Activated T-helper 2 cell treated with anti-CD3 and anti-CD28 coated beads, Interferon-gamma antibody, Interleukin-2, Interleukin-4, amounts not matched to agents 10 μg/mL and 5 μg/mL and 100 μg/mL, durations not matched to agents 14 hours and 24 hours and 36 hours (primary cell): ENCODE measurements at places on chromosomes 2 and 18. TPM values are rescaled to one million over a fixed set of nuclear protein-coding genes. Genes with fewer than 3 reads are reported as not detected.

GRCh38 chr2:43102366-43103092, 123.9 kb downstream of the ZFP36L2 start:
- peaks cover 4% of the 10 kb centered on the region for H3K27me3 ChIP-seq
- no peak for DNase-seq
- peaks cover 26% of the 10 kb centered on the region for H3K36me3 ChIP-seq
- H3K27ac ChIP-seq, result no peak overlapping the region

DNA sequence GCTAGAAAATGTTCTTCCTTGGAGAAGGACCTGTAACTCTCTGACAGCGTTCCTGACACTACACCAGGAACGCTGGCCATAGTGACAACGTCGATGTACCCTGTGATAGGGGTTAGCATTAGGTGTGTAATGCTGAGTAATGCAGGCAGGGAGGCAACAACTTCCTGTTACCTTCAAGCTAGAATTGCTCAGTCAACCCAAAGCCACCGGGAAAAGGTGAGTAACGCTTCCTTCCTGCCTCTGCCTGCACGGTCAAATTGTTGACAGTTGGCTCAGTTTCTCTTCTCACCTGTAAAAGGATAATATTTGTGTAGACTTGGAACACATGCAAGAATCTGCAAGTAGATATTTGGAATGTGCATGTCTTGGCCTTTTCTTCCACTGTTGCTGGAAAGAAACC, 12.7 kb downstream of the FAM110C start:
- H3K36me3 ChIP-seq, result peaks cover 31% of the 10 kb centered on the region
- H3K4me1 ChIP-seq, result peaks cover 76% of the 10 kb centered on the region
- peak overlapping the region; percentile 17 for H3K4me3 ChIP-seq
- no peaks in the 10 kb centered on the region for H3K27me3 ChIP-seq
- peak; percentile 48 for DNase-seq
- H3K27ac ChIP-seq, result peak overlapping the region; percentile 74

DNA sequence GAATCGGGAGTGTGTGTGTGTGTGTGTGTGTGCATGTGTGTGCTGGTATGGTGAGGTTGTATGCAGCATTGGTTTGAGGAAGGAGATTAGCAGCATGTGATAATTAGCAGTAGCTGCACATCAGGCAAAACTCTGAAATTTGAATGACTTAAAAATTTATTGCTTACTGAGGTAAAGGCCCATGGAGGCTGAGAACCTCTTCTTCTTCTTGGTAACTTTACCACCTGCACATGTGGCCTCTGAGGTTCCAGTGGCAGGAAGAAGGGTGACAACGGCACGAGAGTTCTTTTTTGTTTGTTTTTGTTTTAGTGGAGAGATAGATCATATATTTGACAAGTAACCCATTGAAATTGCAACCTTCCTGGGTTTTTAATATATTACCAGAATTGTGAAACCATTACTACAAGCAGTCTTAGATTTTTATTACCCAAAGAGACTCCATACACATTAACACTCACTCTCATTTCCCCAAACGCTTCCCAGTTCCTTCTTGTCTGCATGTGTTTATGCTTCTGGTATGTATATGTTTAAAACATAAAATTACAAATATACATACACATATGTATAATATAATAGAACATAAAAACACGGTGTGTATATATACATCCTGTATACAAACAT, 292.1 kb downstream of the PTGR3 start:
- no peaks in the 10 kb centered on the region for H3K36me3 ChIP-seq
- no peak overlapping the region for H3K27ac ChIP-seq
- no peak for DNase-seq

DNA sequence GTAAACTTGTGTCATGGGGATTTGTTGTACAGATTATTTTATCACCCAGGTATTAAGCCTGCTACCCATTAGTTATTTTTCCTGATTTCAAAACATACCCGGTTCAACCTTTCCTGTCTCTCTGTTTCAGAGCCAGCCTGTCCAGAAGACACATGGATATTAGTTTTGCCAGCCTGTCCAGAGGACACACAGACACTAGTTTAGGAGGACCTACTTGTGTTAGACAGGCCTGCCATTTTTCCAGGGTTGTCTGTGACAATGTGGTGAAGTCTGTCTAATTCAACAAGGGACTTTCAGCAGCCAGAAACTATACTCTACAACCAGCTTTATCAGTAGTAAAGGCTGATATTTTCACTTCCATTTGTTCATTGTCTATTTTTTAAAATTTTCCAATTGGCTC, 56.1 kb upstream of the DCC start:
- no peaks in the 10 kb centered on the region for H3K36me3 ChIP-seq
- H3K27ac ChIP-seq, result no peak overlapping the region
- DNase-seq, result no peak
- H3K4me1 ChIP-seq, result no peaks in the 10 kb centered on the region

GRCh38 chr2:96783388-96783787, 22.7 kb downstream of the CNNM4 start:
- DNase-seq, result no peak
- no peak overlapping the region for H3K27ac ChIP-seq
- H3K4me3 ChIP-seq, result no peak overlapping the region

- no peak overlapping the region for H3K27ac ChIP-seq
- no peaks in the 10 kb centered on the region for H3K4me1 ChIP-seq
- no peak for DNase-seq
- peaks cover 65% of the 10 kb centered on the region for H3K36me3 ChIP-seq
- no peak overlapping the region for H3K4me3 ChIP-seq
Observed at GRCh38 chr2:233178994-233179847, 72.3 kb upstream of the ATG16L1 start.

DNA sequence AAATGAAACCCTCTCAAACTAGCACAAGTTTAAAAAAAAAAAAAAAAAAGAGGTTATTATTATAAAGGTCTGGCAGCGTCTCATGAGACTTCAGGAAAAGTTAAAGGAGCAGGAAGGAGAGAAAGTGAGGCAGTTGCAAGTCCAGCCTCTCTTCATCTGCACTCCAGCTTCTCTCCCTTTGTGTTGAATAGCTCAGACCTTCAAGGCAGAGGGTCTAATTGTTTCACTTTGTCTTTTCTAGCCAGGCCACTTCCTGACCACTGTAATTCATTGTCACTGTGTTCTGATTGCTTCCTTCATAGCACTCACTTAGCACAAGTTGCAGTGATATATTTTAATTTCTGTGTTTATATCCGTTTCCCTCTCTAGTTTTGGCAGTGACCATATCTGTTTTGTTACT, 99.9 kb downstream of the SPATS2L start:
- H3K4me1 ChIP-seq, result peaks cover 49% of the 10 kb centered on the region
- no peak for DNase-seq
- no peaks in the 10 kb centered on the region for H3K27me3 ChIP-seq
- peak overlapping the region; percentile 67 for H3K27ac ChIP-seq

DNA sequence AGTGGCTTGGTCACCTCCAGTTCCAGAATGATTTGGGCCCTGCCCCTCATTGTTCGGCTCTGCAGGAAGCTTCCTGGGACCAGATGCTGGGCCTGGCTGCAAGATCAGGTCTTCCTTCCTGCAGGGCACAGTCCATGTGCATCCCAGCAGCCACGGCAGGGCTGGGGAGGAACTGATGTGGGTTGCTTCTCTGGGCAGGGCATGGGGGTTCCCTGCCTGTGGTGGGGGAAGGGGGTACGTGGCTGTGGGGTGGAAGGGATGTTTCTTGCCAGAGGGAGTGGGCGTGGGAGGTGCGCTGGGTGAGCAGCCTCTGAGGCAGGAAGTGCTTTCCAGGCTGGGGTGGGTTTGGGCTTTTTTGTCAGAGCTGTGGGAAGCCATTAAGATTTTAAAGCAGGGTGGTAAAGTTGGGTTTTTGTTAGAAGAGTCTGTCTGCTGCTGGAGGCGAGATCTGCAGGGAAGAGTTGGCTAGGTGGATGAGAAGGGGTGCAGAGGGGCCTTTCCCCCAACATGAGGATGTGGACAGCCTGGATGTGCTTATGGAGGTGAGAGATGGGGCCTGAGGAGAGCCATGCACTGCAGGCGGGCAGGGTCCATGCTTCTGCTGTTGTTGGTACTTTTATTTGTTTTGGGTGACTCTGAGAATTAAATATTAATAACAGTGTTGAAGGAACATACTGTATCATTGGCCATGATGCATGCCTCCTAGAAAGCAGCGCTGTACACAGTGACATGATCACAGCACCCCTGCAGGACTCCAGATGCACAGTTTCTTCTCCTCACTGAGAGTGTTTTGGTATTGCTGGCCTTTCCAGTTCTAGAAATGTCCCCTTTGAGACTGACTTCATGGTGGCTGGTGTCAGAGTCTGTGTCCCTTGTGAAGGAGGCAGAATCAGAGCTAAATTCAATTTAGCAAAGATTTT, 45.3 kb downstream of the DGKD start:
- H3K4me3 ChIP-seq, result peak overlapping the region; percentile 37
- peaks cover 37% of the 10 kb centered on the region for H3K4me1 ChIP-seq
- H3K27me3 ChIP-seq, result no peaks in the 10 kb centered on the region
- peak overlapping the region; percentile 85 for H3K27ac ChIP-seq

DNA sequence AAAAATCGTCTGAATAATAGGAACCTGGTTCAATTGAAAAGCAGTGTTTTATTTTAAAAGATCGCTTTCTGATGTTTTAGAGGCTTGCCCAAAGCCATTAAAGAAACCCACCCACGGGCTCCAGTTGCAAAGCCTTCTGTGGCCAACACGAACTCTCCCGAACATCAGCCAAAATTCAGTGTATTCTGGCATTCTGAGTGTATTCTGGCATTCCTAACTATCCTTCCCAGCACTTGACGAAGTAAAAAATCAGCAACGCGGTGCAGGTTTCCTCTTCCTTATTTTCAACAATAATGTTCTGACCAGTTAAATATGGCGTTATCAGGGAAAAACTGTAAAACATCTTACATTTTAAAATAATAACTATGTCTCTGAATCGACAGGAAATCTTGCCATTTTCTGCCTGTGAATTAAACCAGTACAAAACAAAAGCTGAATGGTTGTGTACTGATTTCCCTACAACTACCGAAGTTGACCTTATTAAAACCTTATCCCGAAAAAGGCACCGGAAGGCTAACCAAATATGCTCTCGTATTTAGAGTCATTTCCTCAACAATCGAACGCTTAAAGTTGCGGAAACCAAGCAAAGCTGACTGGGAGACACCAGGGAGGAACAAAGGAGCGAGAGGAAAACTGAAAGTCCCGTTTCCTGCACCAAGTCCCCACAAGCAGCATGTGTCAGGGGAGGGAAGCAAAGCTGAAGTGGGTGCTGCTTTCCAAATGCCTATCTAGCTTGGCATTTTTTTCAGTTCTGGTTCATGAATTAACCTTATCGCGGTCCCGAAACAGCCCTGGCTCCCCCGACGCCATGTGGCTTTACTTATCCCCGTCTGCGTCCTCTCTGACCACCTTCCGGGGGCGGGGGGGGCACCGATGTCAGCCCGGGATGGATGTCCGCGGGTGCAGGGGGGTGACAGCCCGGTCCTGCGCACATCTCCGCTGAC, 44.3 kb downstream of the ZNF516 start:
- peaks cover 15% of the 10 kb centered on the region for H3K4me1 ChIP-seq
- H3K36me3 ChIP-seq, result no peaks in the 10 kb centered on the region
- H3K4me3 ChIP-seq, result peak overlapping the region; percentile 63
- DNase-seq, result peak; percentile 7
- peaks cover 39% of the 10 kb centered on the region for H3K27me3 ChIP-seq

Gene CEP76
- 14.5 and 17.6 TPM in 2 replicates for total RNA-seq

DNA sequence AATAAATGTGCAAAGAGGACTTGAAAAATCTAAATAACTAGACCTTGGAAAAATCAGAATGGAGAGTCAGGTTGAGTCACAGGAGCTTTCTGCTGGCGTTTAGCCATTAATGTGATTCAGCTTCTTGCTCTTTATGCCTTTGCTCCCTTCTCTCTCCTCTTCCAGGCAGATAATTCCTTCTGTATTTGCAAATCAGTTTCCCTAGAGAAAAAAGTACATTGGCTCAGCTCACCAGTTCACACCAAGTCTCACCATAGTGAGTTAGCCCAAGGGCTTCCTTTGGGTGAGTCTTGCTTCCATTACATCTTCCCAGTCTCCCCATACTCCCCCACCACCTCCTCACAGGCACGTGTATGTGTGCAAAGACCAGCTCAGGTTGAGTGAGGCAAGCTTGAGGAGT, 73.6 kb downstream of the CYBRD1 start:
- no peak overlapping the region for H3K27ac ChIP-seq
- no peaks in the 10 kb centered on the region for H3K36me3 ChIP-seq
- H3K27me3 ChIP-seq, result peaks cover 19% of the 10 kb centered on the region
- DNase-seq, result no peak
- no peak overlapping the region for H3K4me3 ChIP-seq

Gene MC4R
- total RNA-seq, result not detected in 2 replicates

- no peaks in the 10 kb centered on the region for H3K36me3 ChIP-seq
- H3K27me3 ChIP-seq, result no peaks in the 10 kb centered on the region
- no peaks in the 10 kb centered on the region for H3K4me1 ChIP-seq
- no peak for DNase-seq
- H3K4me3 ChIP-seq, result no peak overlapping the region
Observed at GRCh38 chr2:52881606-52882005, 886.0 kb upstream of the CHAC2 start.

Gene TXNDC9
- total RNA-seq, result 36.2 and 37.0 TPM in 2 replicates

DNA sequence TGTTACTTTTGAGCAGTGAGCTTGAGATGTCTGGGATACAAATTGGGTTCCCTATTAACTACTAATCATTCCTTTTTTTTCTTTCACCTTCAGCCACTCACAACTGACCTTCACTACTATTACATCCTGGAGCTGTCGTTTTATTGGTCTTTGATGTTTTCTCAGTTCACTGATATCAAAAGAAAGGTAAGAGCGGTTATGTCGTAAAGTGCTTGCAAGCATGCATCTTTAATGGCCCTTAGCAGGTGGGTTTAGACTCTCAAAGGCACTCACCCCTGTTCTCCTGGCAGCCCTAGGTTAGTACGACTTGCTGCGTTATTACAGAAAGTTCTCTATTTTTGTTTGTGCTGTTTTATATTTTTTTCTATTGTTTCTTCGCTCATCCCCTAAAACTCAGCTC, 107.6 kb upstream of the NOSTRIN start:
- H3K4me3 ChIP-seq, result no peak overlapping the region
- H3K27ac ChIP-seq, result no peak overlapping the region
- peaks cover 46% of the 10 kb centered on the region for H3K36me3 ChIP-seq
